Sigmoid colon (tissue), 7 donors: ENCODE measurements at places on chromosomes 4 and X.
A peak's percentile ranks its signal among the peaks of the same experiment; 100 is the strongest.

- no peak for DNase-seq
These were observed 13.7 kb downstream of the STAG2 start for GRCh38 chrX:123975180-123975579.

DNA sequence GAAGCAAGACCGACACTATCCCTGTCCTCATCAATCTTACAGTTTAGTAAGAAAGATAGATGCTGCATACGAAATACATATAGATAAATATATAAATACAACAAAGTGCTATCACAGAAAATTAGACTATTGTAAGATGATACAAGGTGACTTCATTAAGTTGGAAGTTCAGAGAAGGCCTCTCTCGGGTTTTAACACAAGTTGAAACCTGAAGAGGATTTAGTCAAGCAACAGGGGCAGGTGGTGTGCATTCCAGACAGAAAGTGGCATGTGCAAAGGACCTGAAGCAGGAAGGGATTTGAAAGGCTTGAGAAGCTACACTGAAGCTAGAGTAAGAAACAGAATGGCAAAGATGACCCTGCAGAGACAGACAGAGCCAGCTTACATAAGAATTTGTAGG is 36.5 kb downstream of the USP46 start:
- DNase-seq = no peak

DNA sequence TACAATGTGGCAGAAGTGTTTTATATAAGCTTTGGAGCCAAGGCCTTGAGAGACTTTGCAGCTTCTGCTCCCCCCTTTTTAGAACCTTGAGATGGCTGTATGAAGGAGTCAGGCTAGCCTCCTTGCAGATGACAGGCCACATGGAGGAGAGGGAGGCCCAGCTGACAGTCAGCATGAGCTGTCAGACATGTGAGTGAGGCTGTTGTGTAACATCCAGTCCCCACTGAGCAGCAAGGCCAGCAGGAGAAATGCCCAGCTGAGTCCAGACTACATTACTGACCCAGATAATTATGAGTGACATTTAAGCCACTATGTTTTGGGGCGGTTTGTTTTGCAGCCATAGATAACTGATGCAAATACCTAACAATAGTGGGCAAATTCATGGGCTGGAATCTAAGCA is 515.3 kb upstream of the ARX start:
- DNase-seq = no peak

GRCh38 chr4:8330821-8331574 is 61.4 kb downstream of the HTRA3 start:
- peak; percentile 81 for DNase-seq

DNA sequence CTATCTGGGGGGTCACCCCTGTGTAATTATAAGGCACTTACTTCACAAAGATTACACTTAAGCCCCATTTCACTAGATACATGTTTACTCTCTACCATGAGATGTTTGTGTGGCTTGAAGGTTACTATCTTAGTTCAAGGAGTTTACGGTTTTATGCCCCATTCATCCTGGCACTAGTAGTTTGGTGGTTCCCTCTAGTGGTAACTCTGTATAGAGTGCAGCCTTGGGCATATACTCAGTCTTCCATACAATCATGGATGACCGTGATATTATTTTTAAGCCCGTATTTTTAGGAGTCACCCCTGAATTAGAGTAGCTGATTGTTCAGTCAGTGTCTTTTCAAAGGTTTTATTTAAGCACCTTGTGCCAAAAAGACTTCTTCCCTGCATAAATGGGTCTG is 109.9 kb upstream of the FAM47C start:
- DNase-seq = no peak

DNA sequence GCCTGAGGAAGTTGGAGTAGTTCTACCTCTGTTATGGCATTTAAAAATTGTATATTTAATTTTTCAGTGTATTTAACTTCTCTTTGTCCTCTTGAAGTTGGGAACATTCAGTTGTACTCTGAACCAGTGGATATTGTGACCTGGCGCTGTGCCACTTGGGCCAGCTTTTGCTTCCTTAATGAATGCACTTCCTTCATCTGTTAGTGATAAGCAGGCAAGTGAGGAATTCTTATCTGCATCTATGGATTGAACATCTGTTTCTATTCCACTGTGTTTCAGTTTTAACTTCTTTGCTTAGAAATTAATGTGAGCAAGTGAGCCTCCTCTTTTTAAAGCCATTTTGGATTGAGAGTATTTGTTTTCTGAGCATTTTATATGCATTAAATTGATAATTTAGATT is 128.3 kb downstream of the UCHL1 start:
- peak; percentile 75 for DNase-seq

GRCh38 chr4:7929118-7929951 is 10.3 kb downstream of the AFAP1 start:
- DNase-seq = peak; percentile 69

GRCh38 chr4:56389558-56389957 is 2.3 kb upstream of the AASDH start:
- no peak for DNase-seq

DNA sequence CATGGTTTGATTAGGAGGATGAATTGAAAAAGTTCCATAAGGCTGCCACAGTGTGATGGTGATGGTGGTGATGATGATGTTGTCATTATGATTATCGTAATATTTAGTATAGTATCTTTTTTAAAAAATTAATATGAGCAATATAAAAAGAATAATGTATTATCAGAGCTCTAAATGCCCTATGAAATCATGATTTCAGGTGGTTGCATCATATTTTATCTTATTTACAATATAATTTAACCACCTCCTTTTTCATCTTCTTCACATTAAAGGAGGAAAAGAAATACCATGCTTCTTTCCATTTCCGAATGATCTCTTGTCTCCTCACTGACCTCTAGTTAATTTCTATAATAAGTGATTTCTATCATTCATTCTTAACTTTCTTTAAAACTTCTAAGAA is 225.9 kb downstream of the RAPGEF2 start:
- DNase-seq = no peak

GRCh38 chrX:153609917-153610835 is 11.2 kb upstream of the CCNQ start:
- peak; percentile 84 for DNase-seq

DNA sequence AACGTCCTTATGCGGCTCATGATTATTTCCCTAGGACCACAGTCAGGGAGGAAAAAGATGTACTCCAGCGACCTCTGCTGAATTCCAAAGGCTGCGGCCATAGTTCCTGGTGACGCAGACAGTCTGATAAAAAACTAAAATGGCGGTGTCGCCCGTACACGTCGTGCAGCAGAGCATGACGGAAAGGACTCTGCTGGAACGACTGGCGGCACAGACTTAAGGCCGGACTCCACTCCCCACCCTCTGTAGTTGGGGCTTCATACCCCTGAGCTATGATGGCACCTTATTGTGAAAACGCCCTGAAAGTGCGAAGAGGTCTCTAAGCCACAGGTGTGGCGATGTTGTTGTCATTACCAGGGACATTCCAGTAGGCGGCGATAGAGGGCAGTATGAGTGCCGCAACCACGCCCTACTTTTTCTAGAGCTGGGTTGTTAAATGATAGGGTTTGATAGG is 90.0 kb upstream of the EDA2R start:
- peak; percentile 57 for DNase-seq

- peak; percentile 73 for DNase-seq
These were observed 6.8 kb upstream of the TCEANC start for GRCh38 chrX:13646154-13646549.

GRCh38 chrX:53305996-53306937 is 24.9 kb upstream of the IQSEC2 start:
- no peak for DNase-seq

DNA sequence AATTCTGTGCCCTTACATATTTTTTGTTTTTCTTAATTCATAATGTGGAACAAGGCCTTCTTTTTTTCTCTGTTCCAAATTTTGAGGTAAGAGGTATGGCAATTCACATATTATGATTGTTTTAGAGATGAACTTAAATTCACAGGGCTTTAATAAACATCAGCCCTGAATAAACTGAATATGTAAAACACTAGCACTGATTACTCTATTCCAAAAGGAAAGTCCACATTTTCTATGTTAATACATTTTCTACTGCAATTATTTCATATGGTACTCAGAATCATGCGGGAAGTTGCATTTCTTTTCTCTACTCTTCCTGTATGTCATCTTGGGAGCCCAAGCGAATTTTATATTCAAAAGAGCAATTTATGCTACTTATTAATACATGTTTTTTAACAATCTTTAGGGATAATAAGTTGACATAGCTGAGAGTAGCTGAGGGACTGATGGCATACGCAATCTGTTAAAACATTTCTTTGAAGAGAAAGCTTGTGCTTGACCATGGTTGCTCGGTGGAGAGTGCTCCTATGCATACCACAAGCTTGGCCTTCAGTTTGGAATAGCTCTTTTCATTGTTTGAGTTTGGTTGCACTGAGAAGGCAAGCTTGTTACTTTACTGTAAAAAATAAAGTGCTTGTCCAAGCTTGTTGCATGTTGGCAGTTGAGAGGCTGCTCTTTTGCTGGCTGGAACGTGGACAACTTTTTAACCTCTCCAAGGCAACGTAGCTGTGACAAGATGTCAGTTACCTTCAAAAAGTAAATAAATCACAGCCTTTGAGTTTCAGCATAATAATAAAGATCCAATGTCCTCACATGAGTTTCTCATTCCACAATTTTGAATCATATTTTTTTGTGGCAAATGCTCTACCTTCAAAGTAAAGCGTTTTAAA is 196.3 kb upstream of the SPRY1 start:
- DNase-seq = no peak

DNA sequence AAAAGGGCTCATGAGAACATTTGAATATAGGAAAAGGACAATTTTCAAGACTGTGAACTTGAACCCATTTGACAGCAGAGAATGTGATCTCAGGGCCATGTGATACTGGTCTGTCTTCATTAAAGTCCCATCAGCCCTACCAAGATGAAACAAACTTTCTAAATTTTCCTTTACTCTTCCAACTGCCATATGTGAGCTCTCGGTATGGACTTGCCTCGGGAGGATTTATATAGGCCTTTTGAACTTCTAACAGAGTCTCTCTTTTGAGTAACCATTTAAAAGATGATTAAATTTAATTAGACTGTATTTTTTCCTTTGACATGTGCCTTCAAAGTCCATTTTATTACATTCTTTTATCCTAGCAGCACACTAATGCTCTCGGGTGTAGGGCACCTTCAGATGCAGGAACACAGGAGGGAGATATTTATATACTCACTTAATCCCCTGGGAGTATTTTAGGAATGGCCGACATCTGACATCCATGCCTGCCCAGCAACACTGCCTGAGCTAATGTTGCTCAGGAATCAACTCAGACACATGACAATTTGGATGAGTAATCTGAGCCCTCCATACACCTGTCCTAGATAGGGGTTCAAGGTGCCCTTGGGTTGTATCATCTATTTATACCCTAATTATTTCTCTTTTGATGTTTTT is 155.0 kb downstream of the SLC7A11 start:
- DNase-seq = no peak

GRCh38 chr4:34619531-34620162 is 1624.7 kb downstream of the ARAP2 start:
- no peak for DNase-seq

DNA sequence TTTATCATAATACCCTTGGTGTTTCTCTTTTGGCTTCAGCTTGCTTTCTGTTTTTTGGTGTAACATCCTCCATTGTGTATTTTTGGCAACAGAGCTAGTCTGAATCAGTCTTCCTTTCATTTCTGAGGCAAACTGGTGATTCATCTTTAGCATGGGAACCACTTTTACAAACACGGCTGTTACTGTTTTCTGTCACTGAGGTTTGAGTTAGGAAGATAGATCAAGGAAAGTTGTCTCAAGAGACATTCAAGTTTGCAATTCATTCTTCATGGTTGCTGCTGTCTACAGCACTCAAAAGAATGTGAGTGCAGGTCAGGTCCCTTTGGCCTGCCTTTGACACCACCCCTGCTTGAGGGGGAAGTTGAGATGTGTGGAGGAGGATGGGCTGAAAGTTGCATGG is 36.3 kb downstream of the IL21 start:
- no peak for DNase-seq

DNA sequence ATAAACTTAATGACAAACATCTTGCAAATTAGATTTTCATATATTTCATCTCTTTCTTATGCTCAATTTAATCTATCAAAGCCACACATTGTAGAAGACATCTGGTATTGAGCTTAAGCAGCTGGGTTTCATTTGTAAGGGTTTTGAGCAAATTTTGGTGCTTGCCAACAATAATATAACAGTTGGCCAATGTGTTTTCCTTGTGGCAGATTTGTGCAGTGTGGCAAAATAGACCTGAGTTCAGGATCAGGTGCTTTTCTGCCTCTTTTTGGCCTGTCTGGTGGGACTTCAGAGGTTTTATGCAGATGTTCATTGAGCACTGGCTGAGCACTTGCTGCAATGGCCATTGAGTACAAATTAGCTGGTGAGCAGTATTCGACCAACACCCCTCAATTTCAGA is 301.9 kb downstream of the BMPR1B start:
- no peak for DNase-seq

- DNase-seq = no peak
These were observed 1069.4 kb downstream of the C4orf33 start for GRCh38 chr4:130165381-130165780.

- DNase-seq = peak; percentile 69
These were observed 287.0 kb downstream of the ARHGAP24 start for GRCh38 chr4:85761803-85762528.

DNA sequence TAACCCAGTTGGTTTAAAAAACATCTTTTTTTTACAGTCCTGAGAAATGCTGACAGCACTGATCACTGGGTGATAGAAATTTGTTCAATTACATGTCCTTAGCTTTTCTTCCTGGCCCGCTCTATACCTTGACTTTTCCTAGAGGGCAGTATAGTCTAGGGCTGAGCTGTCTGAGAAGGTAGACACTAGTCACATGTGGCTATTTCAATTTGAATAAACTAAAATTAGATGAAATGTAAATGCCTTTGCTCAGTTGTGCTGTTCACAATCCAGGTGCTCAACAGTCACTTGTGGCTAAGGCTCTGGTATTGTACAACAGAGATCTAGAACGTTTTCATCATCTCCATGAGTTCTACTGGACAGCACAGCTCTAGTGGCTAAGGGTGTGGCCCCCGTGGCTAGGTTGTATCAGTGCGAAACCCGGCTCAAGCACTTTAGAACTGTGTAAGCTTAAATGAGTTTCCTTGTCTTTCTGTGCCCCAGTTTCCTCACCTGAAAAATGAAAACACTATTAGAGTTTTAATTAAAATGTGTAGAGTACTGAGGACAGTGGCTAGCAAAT is 111.6 kb upstream of the WDR17 start:
- DNase-seq = no peak

DNA sequence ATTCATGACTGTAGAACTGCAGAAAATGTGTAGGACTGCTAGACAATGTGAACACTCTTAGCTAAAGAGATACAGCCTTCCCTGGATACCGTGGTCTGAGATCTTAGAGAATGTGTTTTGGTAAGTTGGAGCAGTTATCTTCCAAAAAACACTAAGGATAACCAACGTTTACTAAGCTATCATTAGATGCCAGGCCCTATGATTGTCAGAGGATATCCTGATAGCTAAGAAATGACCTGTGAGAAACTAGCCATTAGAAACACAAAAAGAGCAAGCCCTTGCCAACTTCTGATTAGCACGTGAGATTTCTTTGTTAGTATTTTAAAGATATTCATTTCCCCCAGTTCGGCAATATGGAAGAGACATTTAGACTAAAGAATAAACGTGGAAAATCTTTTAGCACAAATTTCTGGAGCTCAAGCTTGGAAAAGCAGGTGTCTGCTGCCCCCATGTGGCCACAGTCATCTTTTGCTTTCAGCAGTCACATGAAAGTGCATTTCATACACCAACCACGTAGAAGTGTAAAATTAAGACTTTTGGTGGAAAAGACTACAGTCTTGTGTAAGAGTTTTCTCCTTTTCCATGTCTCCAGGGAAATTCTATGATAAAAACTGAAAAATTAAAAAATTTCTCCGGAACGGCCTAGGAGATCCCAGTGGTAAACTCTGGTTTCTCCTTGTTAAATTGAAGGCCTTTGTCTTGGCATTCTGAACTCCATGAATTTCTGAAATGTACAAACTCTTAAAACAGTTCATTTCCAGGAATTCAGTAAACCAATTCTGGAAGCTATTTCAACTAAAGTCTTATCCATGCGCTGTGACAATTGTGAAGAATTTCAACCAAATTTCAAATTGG is 136.4 kb downstream of the ZNF674 start:
- peak; percentile 80 for DNase-seq
